Hematopoietic multipotent progenitor cell treated with erythropoietin and hydrocortisone succinate and interleukin-3 and kit ligand, for 4 days (in vitro differentiated cells): ENCODE measurements at places on chromosomes 2 and 18.

DNA sequence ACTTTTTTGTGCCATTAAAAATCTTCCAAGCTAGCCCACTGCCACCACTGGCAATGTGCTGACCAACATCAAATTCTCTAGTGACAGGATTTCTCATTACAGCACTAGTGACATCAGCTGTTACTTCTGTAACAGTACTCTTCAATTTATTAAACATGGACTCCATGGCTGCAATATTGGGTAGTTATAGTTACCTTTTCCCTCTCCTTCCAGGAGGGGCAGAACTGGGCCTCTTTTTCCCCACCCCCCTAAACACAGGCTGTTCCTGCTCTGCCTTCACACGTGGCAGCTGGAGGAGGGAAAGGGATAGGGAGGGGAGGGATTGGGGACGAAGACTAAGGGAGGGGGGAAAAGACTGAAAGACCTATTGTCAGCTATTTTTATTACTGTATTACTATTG, 38.1 kb downstream of the TRAK2 start:
- DNase-seq = no peak

DNA sequence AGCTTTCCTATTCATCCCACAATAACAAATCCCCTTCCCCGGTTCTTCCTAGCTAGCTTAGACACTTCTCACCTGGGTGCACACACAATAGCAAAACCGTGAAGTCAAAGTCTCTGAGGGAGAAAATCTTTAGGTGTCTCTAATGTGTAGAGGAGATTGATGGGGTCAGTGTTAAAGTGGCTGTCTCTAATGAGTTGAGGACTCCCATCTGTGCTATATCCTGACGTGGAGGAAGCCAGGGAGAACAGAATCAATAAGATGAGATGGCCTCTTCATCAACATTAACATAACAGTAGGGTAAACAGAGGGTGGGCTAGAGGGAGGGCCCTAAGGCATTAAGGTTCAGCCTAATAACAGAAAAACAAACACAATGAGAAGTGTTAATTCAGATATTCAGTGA, 120.4 kb downstream of the SLC5A7 start:
- no peak for DNase-seq

GRCh38 chr2:105929516-105929915, 184.8 kb downstream of the NCK2 start:
- DNase-seq = no peak

GRCh38 chr2:127951026-127951425, 65.3 kb upstream of the AMMECR1L start:
- DNase-seq = no peak

- DNase-seq = no peak
These were observed 173.4 kb downstream of the EIPR1 start for GRCh38 chr2:3204031-3204821.

DNA sequence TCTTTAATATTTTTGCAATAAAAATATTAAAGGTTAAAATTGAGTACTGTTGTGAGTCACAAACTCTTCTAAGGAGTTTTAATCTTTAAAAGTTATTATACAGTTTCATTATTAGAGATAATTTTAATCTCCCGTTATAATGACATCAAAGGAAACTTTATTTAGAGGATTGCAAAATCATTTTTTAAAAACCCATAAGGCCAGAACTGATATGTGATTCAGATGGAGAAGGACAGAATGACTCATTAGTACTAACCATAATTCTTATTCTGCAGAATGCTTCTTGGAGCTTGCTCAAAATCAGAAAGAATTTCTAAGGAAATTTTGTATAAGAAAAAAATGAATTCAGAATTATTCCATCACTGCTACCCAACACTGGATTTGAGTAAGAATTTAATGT, 12.5 kb upstream of the HNRNPLL start:
- peak; percentile 58 for DNase-seq
